Aorta (tissue), 5 donors: ENCODE measurements at places on chromosomes 2 and 18. TPM values are rescaled to one million over a fixed set of nuclear protein-coding genes. Genes with fewer than 3 reads are reported as not detected.

The TMEM200C gene
- 0.15 TPM for total RNA-seq

The GREB1L gene
- 6.0 TPM for total RNA-seq

The DBI gene
- 60.1 TPM for total RNA-seq

The UGT1A4 gene
- total RNA-seq: not detected

The OSGEPL1 gene
- total RNA-seq: 3.2 TPM

The C2orf78 gene
- not detected for total RNA-seq

The RND3 gene
- 24.9 TPM for total RNA-seq

The GRHL1 gene
- 1.6 TPM for total RNA-seq

The LRRC30 gene
- not detected for total RNA-seq

The PLGLB1 gene
- total RNA-seq: 9.0 TPM

The UBR3 gene
- total RNA-seq: 63.9 TPM

The C2orf76 gene
- 11.2 TPM for total RNA-seq
